IMR-90 (cell line): ENCODE measurements at places on chromosomes 7 and 10.

DNA sequence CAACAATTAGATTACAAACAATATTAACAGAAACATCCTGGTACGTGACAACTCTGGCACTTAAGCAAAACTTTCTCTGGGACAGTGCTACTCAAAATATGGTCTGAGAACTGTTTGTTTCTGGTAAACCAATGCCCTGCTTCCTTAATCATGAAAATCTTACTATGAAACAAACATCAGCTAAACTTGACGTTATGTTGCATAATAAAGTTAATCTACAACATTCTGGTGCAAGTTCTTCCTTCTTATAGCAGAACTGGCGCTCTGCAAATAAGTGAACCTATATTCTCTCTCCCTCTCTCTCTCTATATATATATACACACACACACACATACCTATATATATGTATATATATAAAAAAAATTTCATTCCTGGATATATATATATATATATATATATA, 7.8 kb downstream of the C7orf33 start:
- no peak for DNase-seq

DNA sequence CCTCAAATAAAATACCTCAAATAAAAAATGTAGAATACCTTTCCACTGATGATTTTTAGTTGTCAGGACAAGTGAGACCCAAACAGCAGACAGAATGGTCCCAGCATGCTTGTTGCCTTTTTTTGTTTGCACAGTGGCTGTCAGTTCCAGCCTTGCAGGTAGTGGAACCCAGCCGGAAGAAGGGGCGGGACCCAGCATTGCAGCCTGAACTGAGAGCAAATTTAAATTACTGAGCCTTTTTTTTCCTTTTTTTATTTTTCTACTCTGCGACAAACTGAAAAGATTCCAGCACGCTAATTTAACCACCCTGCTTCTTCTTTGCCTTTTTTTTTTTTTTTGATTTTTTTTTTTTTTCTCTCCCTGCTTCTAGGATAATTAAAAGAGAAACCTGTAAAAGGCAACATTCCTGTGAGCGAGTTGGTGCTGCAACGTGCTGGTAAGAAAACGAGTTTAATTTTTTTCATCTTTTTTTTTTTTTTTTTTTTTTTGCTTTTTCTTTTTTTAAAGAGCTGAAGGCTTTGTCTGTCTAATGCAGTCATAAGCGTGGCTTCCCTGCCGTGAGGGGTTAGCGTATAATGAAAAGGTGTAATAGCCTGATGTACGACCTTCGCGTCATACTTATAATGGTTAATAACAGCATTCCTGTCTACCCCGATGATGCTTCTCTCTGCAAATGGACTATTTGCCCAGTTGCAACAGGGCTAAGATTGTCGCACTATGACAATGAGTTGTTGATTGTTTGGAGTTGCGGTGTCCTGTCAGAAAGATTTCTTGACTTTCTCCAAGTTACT, 555.3 kb upstream of the CELF2 start:
- DNase-seq: no peak

GRCh38 chr10:47247148-47248059, 52.6 kb upstream of the GDF10 start:
- DNase-seq: no peak

GRCh38 chr7:124566583-124566982, 199.0 kb downstream of the GPR37 start:
- peak; percentile 45 for DNase-seq

GRCh38 chr10:62450912-62451610, 76.9 kb downstream of the ZNF365 start:
- DNase-seq: no peak

DNA sequence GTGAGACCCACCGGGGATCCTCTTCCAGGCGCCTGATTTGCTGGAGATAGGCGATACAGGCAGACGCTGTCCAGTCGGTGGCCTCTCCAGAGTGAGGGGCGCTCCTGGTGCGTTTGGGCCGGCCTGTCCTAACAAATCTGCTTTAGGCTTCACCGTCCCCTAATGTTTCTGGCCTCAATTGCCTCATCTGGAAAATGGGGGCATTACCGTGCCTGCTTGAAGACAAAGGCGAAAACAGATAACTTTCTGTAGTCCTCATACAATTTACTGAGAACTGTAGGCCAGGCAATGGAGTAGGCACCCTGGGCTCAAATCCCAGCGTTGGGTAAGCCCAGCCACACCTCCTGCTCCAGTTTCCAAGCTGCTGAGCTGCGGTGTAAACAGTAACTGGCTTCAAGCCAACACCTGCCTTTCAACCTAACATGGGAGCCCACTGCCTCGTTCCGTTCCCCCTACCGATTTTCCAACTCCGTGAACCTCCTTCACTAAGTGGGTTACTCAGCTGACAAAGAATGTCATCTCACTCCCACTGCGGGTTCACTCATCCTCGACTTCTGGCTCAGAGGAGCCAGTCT, 589 bp upstream of the ZFAND4 start:
- no peak for DNase-seq

- DNase-seq: peak; percentile 39
Observed at GRCh38 chr7:131525820-131526219, 30.6 kb downstream of the PODXL start.

- no peak for DNase-seq
Observed at GRCh38 chr10:128420623-128421022, 294.4 kb upstream of the MKI67 start.

DNA sequence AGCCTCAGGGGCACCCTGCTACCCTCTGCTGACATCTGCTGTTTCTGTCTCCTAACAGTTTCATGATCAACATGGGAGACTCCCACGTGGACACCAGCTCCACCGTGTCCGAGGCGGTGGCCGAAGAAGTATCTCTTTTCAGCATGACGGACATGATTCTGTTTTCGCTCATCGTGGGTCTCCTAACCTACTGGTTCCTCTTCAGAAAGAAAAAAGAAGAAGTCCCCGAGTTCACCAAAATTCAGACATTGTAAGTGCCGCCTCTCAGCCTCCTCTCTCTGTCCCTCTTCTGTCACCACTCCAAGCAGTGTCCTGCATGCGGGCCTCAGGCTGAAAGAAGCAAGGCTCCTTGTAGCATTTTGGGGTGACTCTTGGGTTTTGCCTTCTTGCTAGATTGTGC, 39.0 kb downstream of the POR start:
- no peak for DNase-seq

DNA sequence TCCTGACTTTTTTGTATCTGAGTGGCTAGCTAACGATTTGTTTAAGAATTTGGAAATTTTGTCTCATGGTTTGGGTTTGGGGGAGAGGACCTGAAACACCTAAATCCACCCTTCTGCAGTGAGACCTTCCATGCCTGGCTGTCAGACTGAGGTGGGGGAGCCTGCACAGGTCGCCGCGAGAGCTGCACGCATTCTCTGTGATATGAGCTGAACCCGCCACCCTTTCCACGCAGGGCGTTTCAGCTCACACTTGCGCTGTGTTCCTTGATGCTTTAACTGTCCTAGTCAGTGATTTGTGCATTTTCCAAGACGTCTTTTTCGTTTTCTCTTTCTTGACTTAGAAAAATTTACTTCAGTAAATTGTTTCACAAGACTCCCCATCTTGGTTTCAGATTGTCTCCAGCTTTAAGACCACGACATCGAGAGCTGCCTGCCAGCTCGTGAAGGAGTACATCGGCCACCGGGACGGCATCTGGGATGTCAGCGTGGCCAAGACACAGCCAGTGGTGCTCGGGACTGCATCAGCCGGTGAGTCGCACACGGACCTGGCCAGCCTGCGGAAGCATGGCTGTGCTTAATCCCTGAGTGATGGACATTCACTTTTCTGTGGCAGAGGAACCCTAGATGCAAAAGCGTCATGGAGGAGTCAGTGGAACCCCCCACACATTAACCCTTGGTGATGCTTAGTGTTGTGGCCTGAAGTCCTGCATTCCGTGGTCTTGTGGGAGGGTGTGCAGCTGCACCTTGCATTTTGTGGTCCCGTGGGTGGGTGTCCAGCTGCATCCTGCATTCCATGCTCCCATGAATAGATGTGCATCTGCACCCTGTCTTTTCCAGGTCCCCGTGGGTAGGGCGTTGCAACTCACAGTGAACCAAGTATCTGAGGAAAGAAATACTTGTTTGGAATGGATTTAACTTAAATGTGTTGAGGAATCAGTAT, 28.1 kb downstream of the WDR37 start:
- no peak for DNase-seq

DNA sequence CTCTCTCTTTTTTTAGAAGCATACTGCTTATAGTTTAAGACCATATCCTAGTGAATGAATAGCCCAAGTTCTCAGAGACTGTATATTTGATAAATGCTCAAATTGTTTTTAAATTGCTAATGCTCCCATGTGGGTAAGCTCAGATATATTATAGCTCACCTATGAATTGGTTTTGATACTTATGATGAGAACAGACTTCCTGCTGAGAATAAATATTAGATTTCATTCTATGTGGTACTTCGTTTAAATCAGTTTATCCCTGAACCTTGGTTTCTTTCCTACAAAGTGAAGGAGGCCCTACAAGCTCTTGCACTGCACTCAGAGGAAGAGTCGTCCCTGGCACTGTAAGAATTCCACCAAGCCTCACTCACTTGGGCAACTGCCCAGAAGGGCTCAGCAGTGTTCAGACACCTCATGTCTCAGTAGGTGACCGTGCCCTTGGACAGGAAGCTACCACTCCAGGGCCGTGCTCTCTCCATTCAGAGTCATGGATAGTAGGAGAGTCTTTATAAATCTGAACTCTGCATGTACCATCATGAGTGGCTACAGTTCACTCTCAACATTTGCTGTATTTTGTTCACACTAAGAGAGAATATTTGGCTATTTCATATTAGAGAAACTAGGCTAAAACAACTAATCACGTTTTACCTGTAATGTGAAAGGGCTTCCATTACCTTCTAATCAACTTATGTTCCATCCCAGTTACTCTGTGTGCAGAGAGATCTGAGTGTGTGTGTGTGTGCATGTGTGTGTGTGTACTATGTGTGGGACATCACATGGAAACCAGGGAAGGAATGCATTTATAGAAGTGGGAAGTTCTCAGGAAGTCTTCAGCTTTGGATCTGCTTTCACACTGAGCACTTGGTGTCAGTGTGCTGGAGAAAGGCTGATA, 93.8 kb downstream of the PTPRE start:
- no peak for DNase-seq

DNA sequence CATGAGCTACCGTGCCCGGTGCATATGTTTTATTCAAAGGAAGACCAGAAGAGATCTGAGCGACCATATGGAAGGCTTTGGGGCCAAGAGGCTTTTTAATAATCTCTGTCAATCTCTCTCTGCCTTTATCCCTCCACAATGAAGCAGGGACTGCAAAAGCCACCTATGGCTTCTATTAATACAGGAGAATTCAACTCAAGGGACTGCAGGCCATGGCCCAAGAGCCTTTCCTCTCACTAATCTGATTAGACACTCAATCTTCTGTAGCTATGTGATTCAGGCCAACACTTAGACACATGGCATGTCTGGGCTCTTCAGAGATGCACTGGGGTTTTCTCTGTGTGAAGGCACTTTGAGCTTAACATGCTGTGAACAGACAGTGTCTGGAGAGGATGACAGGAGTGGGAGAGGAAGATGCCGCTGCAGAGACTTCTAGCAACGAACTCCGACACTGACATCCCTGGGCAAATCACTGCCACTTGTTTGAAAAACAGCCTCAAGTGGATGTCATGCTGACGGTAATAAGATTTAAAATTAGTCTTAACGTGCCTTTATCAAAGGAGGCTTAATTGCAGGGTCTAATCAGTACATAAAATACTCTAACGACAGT, 114.4 kb upstream of the AOAH start:
- DNase-seq: no peak

GRCh38 chr7:90326500-90326899, 5.4 kb upstream of the FAM237B start:
- no peak for DNase-seq

DNA sequence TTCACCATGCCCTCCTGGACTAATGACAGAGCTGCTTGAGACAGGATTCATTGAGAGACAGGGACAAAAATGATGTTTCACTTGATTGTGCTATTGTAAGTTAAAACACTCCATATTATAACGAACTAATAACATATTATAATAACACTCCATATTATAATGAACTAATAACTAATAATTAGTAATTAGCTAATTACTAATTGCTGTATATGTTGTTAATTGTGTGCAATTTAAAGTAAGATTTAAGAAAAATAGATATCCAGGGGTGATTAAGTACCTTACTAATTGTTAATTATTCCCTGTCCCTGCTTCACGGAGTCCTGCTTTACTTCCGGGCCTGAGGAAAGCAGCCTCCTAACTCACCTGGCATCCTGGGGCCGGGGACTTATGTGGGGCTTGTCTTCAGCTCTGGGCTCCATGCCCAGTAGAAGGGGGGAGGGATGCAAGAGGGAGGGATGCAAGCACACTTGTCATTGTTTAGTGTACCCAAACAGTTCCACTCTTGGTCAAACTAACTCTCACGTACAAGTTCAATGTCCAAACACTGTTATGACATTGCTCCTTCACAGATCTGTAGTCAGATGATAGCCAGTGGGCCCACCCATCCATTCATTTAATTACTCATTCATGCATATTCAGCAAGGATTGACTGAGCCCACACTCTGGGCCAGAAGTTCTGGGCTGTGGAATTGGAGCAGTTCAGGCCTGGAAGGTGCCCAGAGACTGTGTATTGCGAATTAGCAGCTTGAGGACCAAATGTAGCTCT, 53.8 kb downstream of the COL13A1 start:
- DNase-seq: no peak

DNA sequence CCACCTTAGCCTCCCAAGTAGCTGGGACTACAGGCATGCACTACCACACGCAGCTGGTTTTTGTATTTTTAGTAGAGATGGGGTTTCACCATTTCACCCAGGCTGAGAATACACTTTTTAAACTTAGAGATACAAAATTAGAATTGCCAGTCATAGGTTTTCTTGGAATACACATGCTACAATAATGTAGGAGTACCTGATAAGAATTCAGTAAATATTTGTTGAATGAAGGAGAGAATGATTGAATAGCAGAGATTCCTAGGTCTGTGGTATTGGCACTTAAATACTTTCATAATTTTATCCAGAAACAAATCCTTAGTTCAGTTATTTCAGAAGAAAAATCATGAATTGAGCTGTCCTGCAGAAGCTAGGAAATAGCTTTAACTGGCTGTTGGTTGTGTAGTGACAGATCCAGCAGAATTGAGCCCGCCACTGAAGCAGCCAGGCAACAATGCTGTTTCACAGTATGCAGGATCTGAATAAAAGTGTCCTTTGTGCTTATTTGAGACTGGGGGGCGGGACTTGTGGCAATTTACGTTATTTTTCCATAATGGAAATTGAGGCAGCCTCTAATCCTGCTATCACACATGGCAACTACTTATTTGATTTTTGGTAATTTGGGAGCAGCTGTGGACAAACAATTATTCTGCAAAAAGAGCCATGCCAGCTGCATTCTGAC, 31.5 kb downstream of the NRF1 start:
- no peak for DNase-seq
